Esophagus squamous epithelium (tissue), 5 donors: ENCODE measurements at places on chromosomes 13 and 19.

- DNase-seq = no peak
Measured at GRCh38 chr13:31545616-31546015, 193.7 kb upstream of the RXFP2 start.

DNA sequence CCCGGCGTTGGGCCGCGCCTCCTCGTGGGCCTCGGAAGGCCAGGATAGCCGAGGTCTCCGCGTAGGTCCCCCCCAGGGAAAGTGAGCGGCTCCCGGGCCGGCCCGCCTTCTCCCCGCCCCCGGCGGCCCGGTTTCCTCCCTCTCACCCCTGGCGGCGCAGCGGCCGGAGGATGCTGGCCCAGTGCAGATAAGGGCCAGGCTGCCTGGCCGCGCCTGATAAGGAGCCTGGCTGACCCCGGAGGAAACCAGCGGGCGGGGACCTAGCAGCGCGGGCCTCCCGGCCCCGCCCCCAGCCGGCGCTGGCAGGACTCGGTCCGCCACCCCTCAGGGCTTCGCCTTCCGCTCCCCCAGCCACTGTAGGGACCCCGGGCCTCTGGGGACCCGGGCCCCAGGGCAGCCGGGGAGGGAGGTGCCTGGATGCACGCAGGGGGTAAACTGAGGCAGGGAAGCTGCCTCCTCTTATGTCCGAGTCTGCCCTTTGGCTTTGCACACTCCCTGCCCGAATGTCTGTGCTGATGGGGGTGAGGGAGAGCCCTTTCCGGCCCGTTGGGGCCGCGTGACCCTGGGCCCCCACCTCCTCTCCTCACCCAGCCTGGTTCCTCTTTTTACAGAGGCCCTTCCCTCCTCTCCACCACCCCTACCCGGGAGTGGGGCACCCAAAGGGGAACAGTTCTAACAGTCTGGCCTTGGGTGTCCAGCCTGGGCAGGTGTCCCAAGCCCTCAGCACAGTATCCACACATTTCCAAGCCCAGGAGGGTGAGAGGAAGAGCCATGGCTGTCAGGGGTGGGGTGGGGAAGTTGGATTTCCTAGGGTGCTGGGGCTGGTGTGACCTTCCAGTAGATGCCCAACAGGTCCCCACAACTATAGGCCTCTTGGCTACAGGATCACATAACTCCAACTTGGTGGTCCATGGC, at the start of gene LYL1:
Gene LYL1 (minus strand): TSS at position 193 of the 915 bp plus-strand sequence. CDS start 1,687 bp downstream, outside the sequence.
- no peak for DNase-seq

DNA sequence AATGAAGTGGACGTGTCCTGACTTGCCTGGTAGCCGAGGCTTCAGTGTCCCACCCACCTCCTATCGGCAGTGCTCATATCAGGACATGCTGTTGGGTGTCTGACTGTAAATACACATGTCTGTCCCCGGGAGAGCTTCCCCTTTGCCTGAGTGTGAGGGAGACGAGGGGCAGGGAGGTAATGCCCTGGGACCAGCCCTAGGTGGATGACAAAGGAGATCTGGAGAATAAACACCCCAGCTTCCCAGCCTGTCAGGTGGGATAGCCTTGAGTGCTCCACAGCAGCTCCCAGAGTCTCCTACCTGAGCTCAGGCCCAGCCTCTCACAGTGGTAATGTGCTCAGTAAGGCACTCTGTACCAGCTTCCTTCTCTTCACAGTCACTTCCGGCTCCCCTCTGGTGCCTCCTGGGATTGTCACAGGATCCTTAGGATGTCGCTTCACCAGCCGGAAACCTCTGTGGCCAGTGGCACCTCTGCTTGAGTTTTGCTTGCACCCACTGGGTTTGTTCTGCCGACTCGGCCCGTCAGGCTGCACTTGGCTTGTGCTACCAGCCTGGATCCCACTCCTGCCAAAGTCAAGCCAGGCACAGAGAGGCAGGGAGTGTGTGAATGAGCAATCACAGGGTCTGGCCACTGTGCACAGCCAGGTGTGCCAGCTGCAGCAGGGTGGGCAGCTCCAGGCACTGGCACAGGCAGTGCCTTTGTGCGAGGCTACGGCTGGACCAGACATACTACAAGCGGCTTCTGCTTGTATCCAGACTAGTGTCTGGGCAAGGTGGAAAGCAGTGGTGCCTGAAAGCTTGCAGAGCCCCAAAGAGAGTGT, 54.4 kb upstream of the RGCC start:
- DNase-seq = no peak

DNA sequence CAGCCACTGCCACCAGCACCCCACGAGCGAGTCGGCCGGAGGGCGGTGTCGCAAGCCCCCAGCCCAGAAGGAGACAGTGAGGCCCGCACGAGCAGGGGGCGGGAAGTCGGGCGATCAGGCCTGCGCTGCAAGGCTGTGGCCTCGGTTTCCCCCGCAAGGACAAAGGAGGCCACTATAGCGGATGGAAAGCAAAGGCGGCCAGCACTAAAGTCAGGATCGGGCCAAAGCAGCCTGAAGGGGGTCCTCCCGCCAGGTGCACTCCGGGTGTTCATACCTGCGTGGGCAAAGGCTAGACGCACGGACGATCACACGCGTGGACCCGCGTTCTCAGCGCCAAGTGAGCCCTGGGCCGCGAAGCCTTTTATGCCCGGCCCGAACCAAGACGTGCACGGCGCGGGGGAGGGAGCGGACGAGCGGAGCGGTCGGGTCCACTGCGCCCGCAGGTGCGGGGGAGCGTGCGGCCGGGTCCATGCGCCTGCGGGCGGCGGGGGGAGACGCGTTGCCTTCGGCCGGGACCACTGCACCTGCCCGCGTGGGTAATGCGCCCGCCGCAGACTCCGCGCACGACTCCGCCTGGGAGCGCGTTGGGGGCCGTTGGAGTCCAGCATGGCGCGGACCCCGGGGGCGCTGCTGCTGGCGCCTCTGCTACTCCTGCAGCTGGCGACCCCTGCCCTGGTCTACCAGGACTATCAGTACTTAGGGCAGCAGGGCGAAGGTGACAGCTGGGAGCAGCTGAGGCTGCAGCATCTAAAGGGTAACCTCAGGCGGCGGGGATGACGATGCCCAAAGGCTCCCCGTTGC, at the start of the genes PRDX2 and THSD8:
Gene PRDX2 (minus strand): TSS at position 335 of the 801 bp plus-strand sequence. CDS start 539 bp downstream, outside the sequence.
Gene THSD8 (plus strand): TSS at position 604 of the 801 bp plus-strand sequence. CDS start 3 bp downstream, at position 607.
- DNase-seq = no peak

DNA sequence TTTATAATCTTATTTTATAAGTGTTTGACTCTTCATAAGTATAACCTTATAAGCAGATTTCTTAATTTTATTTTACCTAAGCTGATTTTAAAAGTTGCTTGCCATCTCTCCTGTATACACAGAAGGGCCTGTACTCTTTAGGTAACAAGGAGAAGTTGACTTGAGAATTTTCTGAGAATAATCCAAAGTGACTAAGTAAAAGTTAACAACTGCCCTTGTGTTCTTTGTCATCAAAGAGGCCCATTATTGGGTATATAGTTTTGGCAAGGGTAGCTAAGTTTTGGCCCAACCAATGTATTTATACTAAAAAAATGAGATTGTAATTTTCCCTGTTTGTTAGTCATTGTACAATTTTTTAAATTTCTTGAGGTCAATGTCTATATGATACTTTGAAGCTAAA, 3.2 kb downstream of the LCP1 start:
- DNase-seq = no peak

DNA sequence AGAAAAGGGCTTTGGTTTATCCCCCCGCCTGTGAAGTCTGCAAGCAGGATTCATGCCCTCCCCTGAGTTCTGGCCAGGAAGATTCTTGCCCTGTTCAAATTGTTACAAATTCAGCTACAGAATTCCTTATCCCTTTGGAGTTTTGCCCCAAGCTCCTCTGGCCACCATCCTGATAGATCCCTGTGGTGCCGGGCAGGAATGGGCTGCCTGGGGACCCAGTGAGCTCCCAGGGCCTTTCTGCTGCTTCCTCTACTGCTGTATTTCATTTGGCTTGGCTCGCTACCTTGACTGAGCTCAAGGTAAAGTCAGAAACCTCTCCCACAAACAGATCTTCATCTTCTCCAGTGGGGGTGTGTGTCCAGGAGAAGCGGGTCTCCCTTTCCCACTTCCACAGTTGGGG, 194.6 kb upstream of the NBEA start:
- no peak for DNase-seq

DNA sequence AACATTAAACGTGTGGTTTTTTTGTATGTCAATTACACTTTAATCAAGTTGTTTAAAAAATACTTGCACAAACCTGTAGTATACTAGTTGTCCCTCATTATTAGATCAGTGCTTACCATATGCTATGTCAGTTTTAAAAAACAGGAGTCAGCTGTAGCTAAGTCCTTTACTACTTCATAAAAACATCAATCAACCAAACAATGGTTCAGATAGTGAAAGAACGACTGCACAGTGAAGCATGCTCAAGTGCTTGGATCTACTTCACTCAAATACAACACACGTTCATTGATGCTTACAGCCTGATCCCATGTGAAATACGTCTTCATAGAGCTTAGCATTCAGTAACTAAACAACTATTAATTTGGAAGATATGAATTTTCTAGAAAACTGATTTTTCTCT, 225.0 kb downstream of the FGF14 start:
- no peak for DNase-seq

DNA sequence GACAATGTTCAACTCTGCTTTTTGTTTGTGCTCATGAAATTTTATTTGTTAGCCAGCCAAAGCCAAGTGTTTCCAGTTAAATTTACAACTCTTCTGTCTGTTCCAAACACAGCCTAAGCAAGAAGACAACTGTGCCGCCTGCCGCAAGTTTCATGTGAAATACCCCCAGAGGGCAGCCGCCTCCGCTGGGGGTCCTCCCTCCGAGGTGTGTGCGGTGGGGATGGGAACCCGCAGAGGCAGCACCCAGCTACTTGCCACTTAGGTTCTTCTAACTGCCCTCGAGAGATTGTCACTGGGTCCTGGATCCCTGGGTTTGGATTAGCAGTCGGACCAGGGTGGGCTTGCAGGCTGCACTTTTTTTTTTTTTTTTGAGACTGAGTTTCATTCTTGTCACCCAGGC, 28.5 kb downstream of the ATP11A start:
- no peak for DNase-seq

DNA sequence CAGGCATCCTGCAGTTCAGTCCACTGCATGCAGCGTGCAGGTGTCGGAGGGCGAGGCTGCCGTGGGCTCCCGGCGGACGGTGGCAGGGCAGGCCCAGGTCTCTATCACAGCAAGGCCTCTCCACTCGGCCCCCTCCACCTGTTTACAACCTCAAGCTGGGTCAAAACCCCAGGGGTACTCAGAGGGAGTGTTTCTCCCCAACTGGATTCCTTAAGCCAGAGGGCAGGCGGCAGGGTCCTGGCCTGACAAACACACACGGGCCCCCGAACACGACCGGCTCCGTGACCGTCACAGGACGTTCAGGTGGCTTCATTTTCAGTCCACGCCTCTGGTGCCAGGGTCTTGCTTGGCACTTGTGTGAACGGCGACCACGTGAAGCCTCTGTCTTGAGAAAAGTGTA, 23.5 kb downstream of the RASA3 start:
- no peak for DNase-seq
